Stimulated activated CD4-positive, alpha-beta T cell treated with anti-CD3 and anti-CD28 coated beads, TNF-alpha, amount 100 ng/mL, for 1 hour (primary cell): ENCODE measurements at places on chromosomes 1 and 21.

- no peak for DNase-seq
Observed at GRCh38 chr1:211101481-211101880, 32.5 kb downstream of the KCNH1 start.

- no peak for DNase-seq
Observed at GRCh38 chr1:17540255-17541001, 930 bp downstream of the ARHGEF10L start.

DNA sequence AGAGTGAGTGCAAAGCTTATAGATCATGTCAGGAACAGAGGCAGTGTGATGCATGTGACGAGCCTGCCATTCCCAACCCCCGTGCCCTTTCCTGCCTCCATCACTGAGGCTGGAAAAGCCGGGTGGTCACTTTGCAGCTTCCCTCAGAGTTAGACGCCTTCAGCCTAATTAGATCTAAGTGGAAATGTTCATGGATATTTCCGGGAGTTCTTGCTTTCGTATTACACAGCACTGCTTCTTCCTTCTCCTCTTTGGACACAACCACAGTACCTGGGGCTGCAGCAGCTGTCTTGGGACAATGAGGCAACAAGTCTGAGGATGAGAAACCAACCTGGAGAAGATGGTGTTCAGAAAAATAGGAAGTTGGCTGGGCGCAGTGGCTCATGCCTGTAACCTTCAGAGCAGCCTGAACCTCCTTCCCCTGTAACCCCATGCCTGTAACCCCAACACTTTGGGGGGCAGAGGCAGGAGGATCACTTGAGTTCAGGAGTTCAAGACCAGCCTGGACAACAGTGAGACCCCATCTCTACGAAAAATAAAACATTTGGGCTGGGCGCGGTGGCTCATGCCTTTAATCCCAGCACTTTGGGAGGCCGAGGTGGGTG lies 24.5 kb downstream of the SERINC2 start:
- DNase-seq, result no peak

- DNase-seq, result no peak
Observed at GRCh38 chr1:229894532-229894931, 172.5 kb upstream of the GALNT2 start.

GRCh38 chr1:199038156-199038555 lies 399.3 kb downstream of the PTPRC start:
- no peak for DNase-seq

- no peak for DNase-seq
Observed at GRCh38 chr1:29326123-29326522, 89.8 kb downstream of the PTPRU start.

DNA sequence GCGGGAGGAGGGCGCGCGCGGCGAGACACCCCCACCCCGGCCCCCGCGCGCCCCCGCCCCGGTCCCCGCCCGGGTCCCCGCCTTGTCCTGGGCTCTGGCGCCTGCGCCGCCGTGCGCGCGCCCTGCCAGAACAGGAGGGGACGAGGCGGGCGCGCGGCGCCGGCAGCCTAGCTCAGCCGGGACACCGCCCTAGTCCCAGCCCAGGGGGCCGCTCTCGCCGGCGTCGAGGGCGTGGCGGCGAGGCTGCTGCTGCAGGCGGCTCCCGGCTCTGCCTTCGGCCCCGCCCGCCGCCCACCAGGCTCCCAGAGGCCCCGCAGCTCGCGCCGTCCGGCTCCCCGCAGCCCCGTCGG lies at the start of gene RCAN3:
TSS of gene RCAN3 (plus strand) at position 128 of the 350 bp plus-strand sequence. CDS start 11,537 bp downstream, outside the sequence.
- peak; percentile 77 for DNase-seq

DNA sequence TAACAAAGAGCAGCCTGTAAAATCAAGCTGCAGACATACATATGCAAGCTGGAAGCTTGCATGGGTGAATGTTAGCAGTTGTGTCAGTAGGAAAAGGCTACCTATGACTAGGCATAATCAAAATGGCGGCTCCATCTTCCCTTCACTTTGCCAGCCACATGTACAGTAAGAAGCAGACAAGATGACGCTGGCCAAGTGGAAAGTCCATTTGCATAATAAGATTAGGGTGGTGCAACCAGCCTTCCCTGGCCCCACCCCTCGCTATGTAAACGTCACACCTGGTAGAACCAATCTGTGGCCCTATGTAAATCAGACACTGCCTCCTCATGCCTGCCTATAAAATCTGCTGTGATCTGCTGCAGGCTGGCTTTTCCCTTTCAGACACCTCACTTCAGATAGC lies 171.9 kb upstream of the USP25 start:
- no peak for DNase-seq

DNA sequence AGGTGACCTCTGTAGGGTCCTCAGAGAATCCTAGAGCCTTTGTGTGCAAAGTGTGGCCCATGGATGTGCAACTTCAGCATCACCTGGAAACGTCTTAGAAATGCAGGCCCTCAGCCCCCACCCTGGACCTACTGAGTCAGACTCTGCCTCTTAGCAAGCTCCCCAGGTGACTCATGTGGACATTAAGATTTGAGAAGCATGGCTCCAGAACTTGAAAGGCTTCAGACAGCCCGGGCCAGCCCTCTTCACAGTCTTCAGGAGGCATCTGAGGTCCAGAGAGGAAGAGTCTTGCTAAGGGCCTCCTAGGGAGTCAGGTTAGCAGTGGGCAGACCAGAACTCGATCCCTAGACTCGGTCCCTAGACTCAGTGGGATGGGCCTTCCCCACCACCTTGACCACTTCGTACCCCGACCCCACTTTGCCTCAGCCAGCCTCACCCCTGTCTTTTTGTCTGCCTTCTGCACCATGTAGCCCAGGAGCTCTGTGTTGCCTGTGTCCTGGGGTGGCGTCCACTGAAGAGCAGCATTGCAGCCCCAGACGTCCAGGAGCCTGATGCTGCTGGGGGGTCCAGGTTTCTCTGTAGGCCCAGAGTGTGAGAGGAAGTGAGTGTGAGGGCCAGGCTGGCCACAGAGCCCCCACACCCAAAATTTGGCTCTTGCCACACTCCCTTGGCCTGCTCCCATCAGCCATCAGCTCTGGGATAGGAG lies 4.8 kb downstream of the MYBPH start:
- no peak for DNase-seq

DNA sequence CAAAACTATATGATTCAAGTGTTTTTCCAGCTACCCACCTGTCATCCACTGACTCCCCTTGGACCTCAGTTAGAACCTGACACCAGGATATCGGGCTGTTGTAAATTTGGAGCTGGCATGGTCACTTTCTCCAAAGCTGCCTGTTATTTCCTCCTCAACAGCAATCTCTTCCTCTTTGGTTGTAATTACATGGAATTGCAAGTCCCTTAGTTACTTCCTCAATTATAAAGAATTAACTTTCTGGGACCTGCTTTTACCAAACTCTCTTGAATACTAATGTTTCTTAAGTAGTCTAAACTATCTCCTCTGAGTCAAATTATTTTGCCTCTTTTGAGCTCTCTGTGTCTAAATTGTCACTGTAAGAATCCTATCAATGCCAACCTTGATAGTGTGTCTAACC lies 150.3 kb upstream of the SGIP1 start:
- no peak for DNase-seq

- no peak for DNase-seq
Observed at GRCh38 chr1:205266611-205267305, 39.0 kb downstream of the TMCC2 start.

DNA sequence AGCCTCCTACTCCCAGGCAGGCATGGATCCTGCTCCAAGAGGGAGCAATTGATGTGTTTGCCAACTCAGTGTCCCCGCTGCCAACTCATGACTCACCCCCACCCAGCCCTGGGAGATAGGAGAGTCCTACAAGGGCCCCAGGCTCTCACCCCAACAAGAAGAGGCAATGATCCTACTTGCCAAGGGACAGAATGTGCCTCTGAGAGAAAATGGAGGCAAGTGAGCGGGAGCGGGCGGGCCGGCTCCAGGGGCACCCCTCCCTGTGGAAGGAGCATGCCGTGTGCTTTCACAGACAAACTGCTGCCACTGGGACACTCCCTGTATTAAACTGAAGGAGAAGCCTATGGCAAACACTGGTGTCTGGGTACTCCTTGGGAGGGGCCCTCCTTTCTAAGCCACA lies 16.7 kb downstream of the PKP1 start:
- DNase-seq, result no peak

DNA sequence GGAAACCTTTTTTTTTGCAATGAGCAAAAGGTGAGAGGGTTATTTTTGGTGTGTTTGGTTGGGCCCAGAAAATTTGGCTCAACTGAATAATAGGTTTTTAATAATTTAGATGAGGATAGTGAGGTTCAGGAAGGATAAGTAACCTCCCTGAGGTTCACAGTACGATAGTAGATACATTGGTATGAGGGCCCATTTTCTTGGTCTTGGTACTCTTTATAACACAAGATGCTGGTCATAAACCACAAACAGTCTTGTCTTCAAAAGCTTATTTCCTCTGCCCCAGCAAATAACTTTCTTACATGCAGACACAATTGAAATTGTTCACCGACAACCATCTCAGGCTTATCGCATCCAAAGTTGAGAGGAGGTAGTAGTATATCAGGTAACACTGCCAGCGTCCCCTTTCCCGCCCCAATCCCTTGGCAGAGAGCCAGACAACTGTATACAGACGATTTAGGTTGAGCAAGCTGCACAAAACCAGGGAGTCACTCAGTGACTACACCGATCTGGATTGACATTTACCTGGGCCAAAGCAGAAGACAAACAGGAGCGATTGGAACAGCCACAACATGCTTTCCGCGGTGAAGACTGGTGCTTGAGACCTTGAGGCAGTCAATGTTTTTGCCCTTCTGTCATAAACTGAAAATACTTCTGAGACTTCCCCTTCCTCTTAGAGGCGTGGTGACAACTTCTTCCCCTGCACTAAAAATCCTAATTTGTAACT lies at the start of gene SLAMF6:
TSS of gene SLAMF6 (minus strand) at position 634 of the 724 bp plus-strand sequence. CDS start at position 571, 63 bp downstream.
- no peak for DNase-seq

- DNase-seq, result no peak
Observed at GRCh38 chr1:181989261-181989920, 72.1 kb downstream of the ZNF648 start.

DNA sequence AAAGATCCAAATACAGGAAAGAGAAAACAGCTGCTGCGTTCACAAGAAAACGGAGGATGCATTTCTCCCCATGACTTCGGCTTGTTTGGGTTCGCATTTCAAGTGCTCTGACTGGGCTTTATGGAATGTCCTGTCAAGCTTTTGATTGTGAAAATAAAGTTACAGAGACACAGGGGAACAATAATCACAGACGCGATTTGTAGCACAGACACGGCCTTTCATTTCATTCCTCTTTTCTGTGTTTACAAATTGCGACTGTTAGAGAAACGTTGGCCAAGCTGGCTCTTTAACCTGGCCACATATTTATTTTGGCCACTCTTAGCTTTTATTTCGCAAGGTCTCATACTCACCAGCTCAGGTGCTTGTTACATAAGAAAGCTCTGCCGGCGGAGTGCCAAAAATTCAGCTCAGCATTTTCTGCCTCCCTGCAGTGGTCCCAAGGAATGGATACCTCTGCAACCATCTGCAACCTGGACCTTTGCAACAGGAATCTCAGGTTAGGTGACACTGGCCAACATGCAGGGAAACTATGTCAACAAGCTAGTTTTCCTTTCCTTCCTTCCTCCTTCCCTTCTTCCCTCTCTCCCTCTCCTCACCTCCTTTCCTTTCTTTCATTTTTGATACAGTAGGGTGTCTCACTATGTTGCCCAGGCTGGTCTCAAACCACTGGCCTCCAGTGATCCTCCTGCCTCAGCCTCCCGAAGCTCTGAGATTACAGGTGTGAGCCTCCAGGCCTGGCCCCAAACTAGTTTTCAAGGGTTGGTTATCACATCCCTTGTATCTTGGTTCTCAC lies 58.2 kb upstream of the SLC45A1 start:
- DNase-seq, result no peak

DNA sequence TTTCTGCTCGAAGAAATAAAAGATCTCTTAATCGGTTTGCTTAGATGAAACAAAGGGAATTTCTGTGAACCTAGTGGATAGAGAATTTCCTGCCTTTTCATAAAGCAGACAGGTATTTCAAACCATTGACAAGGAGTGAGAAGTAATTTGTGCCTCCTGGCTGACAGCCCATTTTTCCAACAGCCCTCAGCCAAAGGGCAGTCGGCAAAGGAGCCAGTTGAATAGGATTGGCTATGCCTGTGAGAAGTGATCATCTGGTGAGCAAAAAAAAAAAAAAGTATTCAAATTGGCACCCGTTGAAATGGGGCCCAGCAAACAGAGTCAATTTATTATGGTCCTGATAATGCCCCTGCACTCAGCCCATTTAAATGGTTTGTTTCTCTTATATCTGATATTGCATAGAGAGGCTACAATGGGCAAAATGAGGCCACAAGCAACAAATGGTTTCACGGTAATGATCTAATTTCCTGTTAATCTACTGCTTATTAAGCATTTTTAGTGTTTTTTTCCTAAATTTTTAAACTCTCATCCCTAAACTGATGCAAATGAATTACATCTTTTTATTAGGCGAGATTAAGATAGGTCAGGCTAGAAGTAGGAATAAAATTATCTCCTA lies 477.5 kb downstream of the NUF2 start:
- no peak for DNase-seq

DNA sequence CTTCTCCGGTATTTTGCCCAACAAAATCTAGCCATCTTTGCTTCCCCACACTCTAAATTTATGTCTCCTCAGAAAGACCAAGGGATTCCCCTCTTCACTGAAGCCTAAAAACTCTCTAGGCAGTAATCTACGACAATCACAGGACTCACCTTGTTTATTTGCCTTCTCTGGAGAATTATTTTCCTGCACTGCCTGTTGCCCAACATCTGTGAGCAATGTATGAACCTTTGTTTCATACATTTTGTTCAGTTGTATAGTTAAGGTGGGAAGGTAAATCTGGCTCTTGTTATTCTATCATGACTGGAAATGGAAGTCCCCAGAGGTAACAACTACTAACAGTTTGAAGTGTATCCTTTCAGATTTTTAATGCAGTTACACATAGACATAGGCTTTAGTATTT lies 2.2 kb downstream of the COPA start:
- DNase-seq, result no peak

- DNase-seq, result no peak
Observed at GRCh38 chr1:48697066-48697707, 79.5 kb downstream of the BEND5 start.

GRCh38 chr1:61523893-61524605 lies 200.9 kb downstream of the TM2D1 start:
- DNase-seq, result no peak

DNA sequence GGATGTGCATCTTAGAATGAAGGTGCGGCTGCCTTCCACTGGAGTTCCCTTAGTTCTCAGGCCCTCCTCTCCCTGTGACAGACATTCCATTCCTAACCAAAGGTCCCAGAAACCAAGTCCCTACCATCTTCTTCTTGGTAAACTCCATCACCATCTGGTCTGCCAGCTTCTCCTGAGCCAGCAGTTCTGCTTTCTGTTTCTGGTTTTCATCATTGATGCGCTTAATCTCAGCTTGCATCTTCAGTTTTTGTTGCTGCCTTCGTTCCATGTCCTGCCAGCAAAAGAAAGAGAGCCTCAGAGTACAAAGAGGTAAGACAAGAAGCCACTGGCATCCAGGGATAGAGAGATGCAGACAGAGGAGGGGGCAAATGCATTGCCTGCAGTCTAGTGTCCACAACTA lies 18.0 kb upstream of the VSIG8 start:
- no peak for DNase-seq

GRCh38 chr21:43884012-43884860 lies 19.2 kb downstream of the AGPAT3 start:
- DNase-seq, result no peak

- DNase-seq, result no peak
Observed at GRCh38 chr1:235511470-235512240, 7.4 kb upstream of the B3GALNT2 start.
